ENCODE measurements at places on chromosomes 1 and 21.

DNA sequence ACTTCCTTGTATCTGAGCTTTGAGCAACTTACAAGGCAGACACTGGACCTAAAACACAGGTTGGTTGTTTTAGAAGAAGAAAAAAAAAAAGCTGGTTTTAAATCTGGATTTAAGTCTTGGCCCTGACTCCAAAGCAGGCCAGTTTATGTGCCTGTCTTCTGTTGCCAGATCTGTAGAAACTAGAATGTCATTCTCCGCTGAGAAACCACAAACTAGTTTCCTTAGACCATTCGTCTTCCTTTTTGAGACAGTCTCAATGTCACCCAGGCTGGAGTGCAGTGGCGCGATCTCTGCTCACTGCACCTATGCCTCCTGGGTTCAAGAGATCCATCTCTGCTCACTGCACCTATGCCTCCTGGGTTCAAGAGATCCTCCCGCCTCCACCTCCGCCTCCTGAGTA lies 33.9 kb downstream of the APP start:
- DNase-seq = no peak

DNA sequence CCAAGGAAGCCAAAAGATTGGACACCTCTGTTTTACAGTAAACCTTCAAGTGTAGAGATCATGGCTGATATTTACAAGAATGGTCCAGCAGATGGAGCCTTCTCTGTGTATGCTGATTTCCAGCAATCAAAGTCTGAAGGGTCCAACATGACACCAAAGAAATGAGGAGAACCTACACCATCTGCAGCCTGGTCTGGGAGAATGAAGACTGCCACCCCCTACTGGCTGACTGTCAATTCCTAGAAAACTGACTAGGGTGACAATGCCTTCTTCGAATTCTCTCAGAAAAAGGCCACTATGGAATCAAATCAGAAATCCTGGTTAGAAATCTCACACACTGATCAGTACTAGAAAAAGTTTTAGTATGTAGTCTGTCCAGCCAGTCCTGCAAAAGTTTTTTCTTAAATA lies 83.3 kb downstream of the CDC42BPA start:
- DNase-seq = no peak

DNA sequence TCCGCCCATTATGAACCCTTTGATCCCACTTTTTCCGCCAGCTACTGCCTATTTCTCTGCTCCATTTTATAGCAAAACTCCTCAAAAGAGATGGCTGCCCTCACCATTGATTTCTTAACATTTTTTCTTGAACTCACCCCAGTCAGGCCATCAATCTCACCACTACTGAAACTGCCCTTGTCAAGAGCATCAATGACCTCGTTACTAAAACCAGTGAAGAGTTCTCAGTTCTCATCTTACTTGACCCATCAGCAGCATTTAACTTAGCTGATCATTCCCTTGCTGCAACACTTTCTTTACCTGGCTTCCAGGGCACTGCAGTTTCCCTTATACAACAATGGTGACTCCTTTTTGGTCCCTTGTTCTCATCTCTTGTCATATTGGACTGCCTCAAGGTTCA lies 35.2 kb upstream of the FASLG start:
- no peak for DNase-seq

GRCh38 chr1:10080523-10080922 lies 47.8 kb downstream of the UBE4B start:
- no peak for DNase-seq

DNA sequence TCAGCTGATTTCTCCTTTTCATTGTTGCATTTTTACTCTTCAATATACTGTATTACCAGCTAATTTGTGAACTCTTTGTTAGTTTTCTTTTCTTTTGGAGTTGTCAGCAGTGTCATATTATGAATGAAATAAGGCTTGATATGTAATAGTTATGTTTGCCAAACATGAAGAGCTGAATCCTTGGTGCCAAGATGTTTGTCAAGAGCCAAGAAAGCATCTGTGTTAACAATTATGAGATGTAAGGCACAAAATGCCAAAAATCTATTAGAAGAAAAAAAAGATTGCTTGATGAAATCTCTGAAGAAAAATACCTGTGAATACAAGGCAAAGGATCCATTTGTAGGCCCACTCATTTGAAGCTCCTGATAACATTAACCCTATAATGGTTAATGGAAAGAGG lies 48.4 kb upstream of the RNPC3 start:
- no peak for DNase-seq

DNA sequence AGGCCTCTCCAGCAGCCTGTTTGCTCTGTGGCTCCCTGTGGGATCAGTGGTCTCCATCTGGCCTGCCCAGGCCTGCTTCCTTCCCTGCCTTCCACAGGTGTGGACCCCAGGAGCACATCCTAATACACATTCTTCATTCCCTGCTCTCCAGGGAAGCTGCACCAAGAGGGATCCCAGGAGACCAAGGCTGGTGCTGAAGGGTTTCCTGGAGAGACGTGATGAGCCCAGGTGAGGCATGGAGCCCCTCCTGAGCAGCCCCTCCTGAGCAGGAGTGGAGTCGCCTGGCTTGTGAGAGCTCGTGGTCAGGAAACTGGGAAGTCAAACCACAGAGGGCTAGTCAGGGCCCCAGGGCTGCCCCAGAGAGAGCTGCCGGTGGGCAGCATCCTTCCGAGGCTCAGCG lies 561.4 kb downstream of the MATN1 start:
- no peak for DNase-seq

DNA sequence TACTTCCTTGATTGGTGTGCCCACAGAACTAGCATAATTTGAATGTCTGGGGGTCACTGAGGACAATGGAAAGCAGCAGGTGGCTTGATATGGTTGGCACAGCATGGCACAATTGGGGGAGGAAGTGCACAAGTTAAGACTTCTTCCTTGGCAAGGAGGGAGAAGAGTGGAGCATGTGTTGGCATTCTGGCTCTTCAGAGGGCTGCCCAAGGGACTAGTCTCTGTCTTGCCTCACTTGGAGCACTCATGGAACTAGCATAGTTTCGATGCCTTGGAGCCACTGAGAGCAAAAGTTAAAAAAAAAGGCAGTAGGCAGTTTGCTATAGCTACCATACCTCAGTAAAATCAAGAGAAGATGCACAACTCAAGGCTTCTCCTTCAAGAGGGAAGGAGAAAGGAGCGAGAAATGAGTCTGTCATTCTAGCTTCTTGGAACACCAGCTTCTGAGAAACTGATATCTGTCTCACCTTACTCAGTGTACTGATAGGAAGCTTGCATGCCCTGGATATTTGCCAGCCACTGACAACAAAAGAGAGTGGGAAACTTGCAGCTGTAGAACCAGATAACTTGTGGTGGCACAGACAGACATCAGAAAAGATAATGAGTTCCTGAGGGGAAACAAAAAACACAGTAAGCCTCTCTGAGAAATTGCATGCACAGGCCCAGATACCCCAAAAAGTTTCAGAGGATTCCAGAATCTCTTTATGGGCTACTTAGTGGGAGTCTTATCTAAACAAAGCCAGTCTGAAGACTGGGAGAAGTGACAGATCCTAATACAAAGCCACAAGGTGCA lies 207.5 kb upstream of the SAMSN1 start:
- DNase-seq = no peak

GRCh38 chr1:207860531-207860930 lies 50.4 kb downstream of the CD34 start:
- DNase-seq = no peak

DNA sequence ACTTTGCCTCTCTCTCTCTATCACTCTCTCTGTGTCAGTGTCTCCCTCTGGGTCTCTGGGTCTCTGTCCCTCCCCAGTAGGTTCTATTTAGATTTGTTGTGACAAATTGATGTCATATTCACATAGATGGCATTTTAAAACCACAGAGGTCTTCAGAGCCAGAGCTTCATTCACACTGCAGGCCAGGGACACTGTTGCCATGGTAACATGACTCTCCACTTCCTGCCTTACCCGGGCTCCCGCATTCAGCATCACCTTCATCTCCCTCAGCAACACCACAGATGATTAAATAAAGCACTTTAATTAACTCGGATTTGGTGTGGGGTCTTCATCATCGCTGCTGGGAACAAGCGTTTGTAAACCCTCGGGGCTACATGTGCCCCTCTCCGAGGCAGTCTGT lies 132.6 kb downstream of the ETS2 start:
- no peak for DNase-seq

- DNase-seq = no peak
Observed at GRCh38 chr1:15916417-15916816, 59.5 kb downstream of the ZBTB17 start.

DNA sequence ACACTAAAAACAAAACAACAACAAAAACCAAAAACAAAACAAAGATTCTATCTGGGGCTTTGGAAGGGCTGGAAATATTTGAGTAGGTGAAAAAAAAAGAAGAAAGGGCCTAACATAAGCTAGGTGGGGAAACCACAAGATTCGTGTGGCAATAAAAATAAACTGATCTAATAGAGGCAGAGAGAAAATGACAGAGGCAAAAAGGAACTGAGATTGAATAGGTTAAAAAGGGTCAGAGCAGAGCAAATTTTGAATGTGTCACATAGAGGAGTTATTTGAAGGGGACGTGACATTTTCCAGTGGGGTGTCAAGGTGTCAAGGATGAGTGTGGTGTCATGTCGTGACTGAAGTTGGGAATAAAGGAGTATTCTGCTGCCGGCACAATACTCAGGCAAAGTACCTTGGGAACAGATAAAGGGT lies 65.2 kb upstream of the RALGPS2 start:
- DNase-seq = no peak

- DNase-seq = no peak
Observed at GRCh38 chr1:20663365-20663764, 2.2 kb upstream of the DDOST start.
